Spinal cord (tissue), 10 donors: ENCODE measurements at places on chromosomes 5 and 9. TPM values are rescaled to one million over a fixed set of nuclear protein-coding genes. Genes with fewer than 3 reads are reported as not detected.
A peak's percentile ranks its signal among the peaks of the same experiment; 100 is the strongest.

Gene LCN6
- polyA plus RNA-seq, result not detected

Gene AMACR
- 15.7 TPM for polyA plus RNA-seq

GRCh38 chr5:138930371-138931097, 55.4 kb upstream of the LRRTM2 start:
- DNase-seq, result no peak
- peaks cover 79% of the 10 kb centered on the region for H3K36me3 ChIP-seq
- no peak overlapping the region for H3K27ac ChIP-seq
- peaks cover 38% of the 10 kb centered on the region for H3K4me1 ChIP-seq
- H3K27me3 ChIP-seq, result no peaks in the 10 kb centered on the region

- H3K36me3 ChIP-seq, result no peaks in the 10 kb centered on the region
- H3K27ac ChIP-seq, result peak within 1 kb of the TSS; percentile 78
- H3K4me3 ChIP-seq, result peak within 1 kb of the TSS; percentile 35
- DNase-seq, result no peak
- H3K4me1 ChIP-seq, result peaks cover 4% of the 10 kb centered on the region
Observed at GRCh38 chr9:117704024-117704575, at the start of gene TLR4. TLR4 (plus strand) TSS chr9:117704403; CDS start chr9:117704473, 70 bp downstream.

DNA sequence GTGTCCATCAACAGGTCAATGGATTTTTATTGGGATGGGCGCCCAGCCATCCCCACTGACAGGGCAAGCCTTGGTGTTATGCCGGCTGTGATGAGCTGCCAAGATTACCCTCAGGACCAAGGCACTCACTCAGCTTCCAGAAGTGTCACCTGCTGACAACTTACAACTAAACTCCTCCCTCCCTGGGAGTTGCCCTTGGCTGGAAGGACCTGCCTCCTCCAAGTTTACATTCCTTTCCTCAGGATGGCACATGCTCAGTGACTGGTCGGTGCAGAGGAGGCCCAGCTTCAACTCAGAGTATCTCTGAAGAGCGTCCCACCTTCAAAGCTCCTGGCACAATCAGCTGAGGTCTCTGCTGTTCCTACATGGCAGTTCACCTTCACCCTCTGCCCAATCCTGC, 52.5 kb upstream of the ZBTB43 start:
- no peaks in the 10 kb centered on the region for H3K27me3 ChIP-seq
- H3K4me3 ChIP-seq, result no peak overlapping the region
- no peak overlapping the region for H3K27ac ChIP-seq

- no peak overlapping the region for H3K4me3 ChIP-seq
- H3K36me3 ChIP-seq, result no peaks in the 10 kb centered on the region
- H3K4me1 ChIP-seq, result peaks cover 19% of the 10 kb centered on the region
- no peak overlapping the region for H3K27ac ChIP-seq
- H3K27me3 ChIP-seq, result no peaks in the 10 kb centered on the region
- DNase-seq, result peak; percentile 17
Observed at GRCh38 chr5:168734620-168735300, 155.6 kb upstream of the PANK3 start.
